ENCODE measurements at places on chromosomes 12 and 14.

DNA sequence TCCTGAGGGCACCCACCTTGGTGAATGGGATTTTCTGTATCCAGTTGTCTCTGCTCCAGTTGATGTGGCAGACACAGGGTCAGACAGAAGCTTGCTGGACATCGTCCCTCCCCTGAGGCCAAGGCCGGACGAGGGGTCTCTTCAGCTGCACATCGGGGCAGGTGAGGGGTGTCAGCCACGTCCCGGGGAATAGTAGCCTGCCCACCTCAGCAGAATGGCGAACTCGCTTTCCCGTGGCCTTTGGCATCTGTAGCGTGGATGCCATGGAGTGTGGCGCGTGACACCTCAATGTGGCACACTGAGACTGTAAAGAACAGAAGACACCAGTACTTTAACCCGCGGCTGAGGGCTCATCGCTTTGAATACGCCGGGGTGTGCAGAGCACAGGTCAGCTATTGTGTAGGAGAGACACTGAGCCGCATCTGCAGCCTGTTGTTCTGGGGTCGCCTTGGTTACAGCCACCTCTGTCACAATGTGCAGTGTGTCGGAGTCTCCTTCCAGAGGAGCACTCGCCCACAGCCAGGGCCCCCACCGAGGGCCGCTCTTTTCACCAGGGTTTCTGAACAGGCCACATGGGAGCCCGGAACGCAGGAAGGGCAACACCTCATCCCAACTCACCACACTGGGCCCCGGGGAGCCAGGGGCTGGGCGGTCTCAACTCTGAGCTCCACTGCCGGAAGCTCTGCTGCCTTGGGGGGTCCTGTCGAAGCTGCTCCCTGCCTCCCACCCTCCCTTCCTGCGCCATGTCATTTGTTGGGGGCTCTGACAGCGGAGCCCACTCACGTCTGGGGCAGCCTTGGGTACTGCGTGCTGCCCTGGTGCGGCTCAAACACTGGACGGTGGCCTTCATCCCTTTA, 77.0 kb downstream of the ADGRD1 start:
- DNase-seq: no peak

GRCh38 chr12:108418164-108418890, 79.2 kb upstream of the CMKLR1 start:
- DNase-seq: no peak

DNA sequence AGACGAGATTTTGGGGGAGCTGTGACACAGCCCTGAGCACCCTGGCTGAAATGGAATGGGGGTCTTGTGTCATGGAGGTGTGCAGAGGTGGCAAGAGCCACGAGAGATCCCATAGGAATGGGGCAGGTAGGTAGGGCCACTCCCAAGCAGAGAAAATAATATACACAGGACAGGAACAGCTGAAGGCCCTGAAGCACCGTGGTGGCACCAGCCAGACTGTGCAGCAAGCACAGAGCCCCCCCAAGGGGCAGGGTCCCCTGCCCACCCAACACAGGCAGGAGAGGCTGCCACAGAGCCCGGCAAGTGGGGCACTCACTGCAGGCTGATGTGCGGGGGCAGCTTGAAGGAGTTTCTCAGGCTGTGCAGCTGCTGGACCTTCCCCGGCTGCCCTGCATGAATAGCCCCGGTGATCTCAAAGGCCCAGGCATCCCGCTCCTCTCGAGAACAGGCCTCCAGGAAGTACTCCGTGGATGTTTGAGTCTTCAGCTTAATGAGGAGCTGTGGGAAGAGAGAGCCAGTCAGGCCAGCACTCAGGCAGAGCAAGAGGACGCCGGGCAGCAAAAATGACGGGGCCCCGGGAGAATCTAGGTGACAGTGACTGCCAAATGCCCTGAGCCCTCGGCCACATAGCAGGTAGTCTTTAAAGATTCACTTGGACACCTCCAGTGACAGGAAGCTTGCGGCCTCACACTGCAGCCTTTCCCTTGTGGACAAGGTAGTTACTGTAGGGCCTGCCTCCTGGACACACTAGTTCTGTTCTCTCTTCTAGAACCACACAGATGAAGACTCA, 16.7 kb downstream of the PLEK2 start:
- no peak for DNase-seq

DNA sequence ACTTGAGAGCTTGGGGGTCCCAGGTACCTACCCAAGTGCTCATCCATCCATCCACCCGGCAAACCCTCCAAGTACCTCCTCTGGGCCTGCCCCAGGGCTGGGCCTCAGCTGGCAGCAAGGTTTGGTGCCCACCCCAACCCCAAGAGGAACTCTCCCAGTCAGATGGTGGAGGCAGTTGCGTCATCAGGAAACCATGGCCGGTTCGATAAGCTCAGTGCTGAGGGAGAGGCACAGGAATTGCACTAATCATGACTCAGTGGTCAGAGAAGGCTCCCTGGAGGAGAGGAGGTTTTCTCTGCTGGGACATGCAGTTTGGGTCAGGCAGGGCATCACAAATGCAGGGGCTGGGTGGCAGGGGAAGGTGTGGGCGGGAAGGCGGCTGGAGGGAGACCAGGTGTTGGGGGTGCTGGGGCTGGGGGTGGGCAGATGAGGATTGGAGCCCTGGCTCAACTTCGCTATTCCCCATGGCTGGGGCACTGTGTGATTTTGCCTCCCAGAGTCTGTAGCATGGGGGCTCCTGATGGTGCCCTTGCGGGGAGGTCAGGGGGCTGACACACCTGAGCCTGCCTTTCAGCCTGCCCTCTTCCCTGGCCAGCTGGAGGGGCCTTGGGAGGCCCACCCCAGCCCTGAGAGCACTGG, 32.2 kb downstream of the SH2B3 start:
- DNase-seq: no peak

DNA sequence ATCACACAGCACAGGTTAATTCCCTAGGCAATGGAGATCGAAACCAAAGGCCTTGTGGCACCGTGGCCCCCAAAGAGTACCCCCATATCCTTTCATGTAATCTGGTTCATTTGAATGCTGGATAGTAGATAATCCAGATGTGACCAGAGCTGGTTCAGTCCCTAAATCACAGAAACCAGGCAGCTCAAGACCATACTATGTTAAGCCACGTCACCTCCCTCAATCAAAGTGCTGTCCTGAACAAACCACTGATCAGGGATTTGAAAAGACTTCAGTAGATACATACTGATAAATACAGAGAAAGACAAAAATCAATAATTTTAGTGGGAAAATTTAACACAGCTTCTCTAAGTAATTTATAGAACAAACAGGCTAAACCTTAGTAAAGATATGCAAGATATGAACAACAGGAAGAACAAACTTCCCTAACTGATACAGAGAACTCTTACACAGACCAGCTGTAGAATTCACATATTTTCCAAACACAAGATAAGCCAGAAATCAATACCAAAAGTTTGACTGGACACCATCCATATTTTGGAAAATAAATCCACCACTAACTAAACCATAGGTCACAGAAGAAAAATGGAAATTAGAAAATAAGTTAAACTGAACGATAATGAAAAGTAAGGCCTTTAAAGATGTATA, 67.1 kb downstream of the BCAT1 start:
- no peak for DNase-seq

DNA sequence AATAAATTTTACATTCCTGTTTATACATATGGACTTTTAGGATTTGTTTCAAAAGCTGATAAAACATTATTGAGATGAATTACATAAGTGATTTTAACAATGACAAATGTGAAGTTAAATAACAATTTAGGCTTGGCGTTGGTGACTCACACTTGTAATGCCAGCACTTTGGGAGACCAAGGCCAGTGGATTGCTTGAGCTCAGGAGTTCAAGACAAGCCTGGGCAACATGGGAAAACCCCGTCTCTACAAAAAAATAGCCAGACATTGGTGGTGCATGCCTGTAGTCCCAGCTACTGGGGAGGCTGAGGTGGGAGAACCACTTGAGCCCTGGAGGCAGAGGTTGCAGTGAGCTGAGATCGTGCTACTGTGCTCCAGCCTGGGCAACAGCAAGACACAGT, 7.4 kb downstream of the ACOT2 start:
- no peak for DNase-seq

- no peak for DNase-seq
Measured at GRCh38 chr12:88931598-88931997, 351.3 kb upstream of the KITLG start.
